LoVo (cell line): ENCODE measurements at places on chromosomes 5 and 9.
A peak's percentile ranks its signal among the peaks of the same experiment; 100 is the strongest.

DNA sequence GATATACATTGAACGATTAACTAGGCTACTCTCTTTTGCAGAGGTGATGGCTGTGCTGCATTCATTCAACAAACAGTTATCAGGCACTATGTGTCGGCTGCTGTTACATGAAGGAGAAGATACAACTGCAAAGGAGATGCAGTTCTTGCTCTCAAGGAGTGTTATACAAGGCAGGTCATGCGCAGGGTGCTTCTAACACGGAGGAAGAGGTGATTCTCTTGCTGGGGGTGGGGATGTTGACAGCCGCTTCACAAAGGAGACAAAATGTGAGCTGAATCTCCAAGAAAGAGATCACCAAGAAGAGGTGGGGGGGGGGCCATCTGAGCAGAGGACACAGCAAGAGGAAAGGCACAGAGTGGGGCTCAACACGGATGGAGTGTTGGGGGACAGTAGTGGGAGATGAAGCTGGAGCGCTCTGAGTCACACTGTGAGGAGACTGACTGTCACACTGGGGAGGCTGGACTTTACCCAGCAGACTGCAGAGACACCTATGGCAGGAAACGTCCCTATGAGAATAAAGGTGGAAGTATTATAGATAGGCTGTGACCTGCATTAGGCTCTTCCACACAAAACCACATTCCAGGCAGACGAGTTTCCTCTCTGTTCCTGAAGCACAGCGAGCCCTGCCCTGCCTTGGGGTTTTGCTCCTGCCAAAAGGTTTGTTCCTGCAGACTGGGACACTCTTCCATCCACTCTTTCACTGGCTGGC is 20.9 kb downstream of the NDUFA8 start:
- no peak for DNase-seq

DNA sequence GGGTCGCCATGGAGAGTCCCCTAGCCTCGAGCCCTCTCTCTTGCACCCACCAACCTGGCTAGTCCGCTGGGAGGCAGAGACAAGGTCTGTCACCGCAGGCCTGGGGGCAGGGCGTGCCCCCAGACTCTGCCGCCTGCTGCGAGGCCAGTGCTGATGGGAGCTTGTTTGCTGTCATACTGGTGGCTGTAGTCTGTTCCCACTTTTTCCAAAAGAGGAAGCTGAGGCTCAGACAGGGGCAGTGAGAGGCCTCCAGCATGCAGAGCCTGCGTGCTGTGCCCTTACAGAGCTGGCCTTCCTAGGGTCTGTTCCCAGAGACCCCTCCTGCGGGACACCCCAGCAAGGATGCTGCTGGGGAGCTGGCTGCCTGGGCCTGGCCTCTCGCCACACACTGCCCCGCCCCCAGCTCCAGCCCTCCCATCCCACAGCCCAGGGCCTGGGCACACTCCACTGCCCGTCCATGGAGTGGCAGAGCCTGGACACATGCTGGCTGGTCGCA is 21.0 kb upstream of the SUSD3 start:
- no peak for DNase-seq

GRCh38 chr9:113395000-113395861 is 5.9 kb downstream of the ALAD start:
- DNase-seq: no peak

DNA sequence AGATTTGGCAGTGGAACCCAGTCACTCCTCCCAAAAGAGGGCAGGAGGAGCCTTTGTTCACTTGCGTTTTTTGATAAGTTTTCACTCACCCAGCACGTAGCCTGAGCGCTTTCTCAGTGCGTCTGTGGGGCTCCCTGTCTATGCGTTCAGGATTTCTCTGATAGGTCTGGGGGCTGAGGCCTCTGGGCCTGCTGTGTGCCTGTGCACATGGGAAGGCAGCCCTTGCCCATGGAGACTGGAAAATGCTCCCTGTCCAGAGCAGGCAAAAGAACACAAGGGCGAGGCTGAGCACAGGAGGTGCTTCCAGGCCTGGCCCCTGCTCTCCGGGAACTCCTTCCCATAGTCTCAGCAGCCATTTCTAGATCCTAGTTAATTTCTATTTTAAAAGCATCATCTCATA is 249.9 kb downstream of the FSTL4 start:
- no peak for DNase-seq

GRCh38 chr9:109449036-109449798 is 48.9 kb downstream of the PTPN3 start:
- no peak for DNase-seq

DNA sequence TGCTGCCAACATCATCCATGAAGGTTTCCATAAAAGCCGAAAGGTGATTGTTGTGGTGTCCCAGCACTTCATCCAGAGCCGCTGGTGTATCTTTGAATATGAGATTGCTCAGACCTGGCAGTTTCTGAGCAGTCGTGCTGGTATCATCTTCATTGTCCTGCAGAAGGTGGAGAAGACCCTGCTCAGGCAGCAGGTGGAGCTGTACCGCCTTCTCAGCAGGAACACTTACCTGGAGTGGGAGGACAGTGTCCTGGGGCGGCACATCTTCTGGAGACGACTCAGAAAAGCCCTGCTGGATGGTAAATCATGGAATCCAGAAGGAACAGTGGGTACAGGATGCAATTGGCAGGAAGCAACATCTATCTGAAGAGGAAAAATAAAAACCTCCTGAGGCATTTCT is 10.1 kb downstream of the TLR4 start:
- DNase-seq: no peak

DNA sequence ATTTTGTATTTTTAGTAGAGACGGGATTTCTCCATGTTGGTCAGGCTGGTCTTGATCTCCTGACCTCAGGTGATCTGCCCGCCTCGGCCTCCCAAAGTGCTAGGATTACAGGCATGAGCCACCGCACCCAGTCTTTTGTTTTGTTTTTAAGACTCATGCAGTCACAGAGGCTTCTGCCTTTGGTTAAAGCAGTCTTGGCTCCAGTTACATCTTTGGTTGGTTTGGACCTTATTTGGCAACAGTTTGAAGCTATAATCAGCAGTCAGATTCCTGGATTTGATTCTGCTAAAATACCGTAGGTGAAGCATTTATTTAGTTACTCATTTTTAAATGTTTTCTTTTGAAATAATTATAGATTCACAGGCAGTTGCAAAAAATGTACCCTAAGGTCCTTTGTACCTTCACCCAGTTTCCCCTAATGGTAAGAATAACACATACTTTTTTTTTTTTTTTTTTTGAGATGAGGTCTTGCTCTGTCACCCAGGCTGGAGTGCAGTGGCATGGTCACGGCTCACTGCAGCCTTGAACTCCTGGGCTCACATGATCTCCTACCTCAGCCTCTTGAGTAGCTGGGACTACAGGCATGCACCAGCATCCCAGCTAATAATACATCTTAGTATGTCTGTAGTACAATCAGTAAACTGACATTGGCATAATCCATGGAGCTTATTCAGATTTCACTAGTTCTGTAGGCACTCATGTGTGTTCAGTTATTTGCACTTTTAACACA is 15.7 kb downstream of the USP20 start:
- DNase-seq: no peak

DNA sequence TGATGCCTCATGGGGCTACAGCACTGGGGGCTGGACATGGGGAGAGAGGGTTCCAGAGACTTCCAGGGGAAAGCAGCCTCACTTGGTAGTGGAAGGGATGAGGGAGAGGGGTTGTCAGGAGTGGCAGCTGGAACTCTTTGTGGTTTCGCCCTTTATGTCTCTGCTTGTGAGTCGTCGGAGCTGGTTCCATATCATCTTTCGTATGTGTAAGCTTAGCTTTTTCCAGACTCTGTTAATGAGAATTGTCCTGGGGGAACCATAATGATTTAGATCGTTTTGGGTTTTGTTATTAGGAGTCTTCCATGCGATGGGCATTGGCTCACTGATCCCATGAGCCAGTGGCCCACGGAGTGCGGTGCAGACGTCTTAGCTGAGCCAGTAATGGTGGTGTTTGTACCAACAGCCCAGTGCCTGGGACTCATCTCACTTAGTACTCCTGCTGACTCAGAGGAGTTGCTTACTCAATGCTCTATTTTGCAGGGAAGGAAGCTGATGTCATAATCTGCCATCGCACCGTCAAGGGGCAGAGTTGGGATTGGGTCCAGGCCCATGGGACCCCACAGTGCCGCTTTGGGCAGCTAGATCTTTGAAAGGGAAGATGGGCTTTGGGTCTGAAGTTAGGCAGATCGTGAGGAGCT is 48.5 kb downstream of the NEK6 start:
- no peak for DNase-seq

DNA sequence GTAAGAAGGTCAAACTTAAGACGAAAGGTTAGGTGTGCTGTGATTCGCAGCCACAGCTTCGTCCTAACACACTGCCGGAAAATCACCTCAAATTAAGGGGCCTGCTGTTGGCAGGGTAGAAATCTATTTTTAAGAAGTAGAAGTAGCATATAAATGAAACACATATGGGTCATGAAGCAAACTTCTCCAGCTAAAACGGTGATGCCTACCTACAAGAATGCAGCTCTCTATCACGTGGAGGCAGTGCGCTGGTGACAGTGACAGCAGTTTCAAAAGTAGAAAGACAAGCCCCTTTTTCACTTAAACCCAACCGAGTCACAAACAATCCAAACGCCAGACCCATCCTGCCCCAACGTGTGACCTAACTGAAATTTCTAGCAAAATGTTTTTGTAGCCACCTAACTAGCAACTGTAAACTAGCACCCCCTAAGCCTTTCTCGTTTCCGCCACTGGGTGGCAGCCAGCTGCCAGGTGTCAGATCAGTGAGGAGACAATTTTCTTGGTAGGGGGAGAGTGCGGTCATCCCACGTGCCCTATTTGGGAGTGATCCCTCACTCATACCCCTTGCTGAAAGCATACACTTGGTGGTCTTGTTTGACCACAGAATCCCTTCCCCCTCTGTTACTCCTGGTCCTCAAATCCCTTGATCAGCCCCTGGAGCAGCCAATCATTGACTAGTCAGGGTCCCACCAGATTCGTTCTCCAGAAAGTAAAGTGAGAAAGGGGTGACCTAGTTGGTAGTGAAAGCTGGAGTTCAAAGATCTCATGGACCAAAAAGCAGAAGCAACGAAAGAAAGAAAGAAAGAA is 71.8 kb upstream of the MAMDC2 start:
- peak; percentile 60 for DNase-seq

DNA sequence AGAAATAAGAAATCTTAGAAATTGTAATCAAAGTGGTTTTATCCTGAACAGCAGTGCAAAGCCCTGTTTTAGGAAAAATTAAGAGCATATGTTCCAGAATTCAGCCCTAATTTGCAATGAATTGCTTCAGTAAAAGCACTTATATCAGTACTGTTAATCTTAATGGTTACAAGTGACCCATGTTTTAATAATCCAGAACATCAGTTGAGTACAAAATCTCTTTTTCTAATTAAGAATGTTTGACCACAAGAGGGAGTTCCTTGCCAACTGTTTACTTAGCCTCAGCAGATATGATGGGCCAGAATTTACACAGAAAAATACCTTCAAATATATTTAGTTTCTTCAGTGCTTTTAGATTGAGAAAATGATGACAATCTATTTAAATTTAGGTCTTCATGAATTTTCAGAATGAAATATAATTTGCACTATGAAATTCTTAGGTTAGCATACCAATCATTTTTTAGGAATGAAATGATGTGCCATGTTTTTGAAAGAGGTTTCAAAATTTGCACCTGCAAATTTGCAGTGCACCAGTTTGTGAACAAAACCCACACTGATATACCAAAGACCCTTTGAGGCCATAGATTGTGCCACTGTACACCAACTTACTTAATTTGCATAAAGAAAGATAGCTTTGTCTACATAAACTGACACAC is 926.3 kb upstream of the ARRDC3 start:
- DNase-seq: peak; percentile 54

DNA sequence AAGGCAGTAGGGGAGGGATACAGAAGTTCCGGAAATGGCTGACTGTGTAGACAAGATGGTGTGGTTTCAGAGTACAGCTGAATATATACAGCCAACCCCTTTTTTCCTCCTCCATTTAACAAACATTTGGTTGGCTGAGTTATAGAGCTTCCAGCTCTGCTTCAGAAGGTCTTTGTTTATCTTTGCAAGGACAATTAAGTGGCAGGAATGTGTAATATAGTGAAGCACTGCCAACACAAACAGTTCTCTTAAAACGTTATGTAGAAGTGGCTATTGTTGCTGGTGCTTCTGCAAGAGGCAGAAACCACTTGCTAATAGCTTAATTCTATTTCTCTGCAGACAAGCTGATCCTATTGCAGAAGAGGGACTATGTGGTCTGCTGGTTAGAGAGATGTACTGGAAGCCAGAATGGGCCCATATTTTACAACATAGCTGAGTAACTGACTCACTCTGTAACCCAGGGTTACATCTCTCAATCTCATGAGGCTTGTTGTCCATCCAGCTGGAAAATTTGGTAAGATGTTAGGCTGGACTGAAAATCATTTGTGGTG is 62.7 kb upstream of the OSMR start:
- no peak for DNase-seq

GRCh38 chr9:16442622-16443021 is 427.8 kb downstream of the BNC2 start:
- DNase-seq: no peak

DNA sequence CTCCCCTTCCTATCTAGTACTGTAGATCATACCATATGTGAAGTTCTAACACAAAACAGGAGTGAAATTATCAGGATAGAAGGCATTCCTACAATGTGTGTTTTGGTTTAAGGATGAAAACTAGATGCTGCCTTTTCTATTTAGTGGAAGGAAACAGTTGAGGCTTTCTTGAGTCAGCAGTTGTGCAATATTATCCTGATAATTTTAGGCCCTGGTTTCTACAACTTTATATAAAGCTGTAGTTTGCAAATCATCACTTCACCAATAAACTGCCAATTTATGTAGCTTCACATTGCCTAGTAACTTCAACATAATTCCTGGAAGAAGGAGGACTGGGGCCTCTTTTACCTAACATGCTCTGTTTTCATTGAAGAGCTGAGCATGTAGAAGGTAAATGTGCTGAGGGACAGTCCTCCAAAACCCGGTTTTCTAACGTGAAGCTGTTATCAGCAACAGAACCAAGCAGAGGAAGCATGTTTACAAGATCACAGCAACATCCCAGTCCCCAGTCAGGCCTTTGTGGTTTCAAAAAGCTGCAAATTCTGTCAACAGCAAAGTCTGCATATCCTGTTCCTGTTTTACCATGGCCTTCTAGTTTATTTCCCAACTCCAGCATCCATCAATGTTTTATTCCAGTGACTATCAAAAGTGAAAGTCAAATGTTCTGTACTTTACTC is 513.4 kb upstream of the MEF2C start:
- no peak for DNase-seq

- DNase-seq: no peak
Observed at GRCh38 chr9:136939996-136940525, 4.5 kb downstream of the FBXW5 start.

DNA sequence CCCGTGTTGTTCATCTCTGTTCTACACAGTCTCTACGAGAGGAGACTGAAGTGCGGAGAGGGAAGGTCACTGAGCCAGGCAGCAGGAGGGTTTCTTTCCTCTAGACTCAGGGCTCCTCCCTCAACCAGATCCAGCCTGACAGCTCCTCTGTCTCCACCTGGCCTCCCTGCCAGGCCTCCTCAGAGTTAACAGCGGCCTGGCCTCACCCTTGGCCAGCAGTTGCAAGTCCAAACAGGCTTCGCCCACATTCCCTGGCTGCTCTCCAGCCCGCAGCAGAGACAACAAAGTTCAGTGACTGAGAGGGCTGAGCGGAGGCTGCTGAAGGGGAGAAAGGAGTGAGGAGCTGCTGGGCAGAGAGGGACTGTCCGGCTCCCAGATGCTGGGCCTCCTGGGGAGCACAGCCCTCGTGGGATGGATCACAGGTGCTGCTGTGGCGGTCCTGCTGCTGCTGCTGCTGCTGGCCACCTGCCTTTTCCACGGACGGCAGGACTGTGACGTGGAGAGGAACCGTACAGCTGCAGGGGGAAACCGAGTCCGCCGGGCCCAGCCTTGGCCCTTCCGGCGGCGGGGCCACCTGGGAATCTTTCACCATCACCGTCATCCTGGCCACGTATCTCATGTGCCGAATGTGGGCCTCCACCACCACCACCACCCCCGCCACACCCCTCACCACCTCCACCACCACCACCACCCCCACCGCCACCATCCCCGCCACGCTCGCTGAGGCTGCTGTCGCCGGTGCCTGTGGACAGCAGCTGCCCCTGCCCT is at the start of gene HRCT1:
Gene HRCT1, plus strand, starts transcription at position 291 of the 768 bp plus-strand sequence. Its CDS starts 86 bp downstream, at position 377.
- peak; percentile 93 for DNase-seq
